ENCODE measurements at places on chromosomes 3 and 15.

- DNase-seq = no peak
Measured at GRCh38 chr3:127647845-127648204, 18.8 kb downstream of the PODXL2 start.

GRCh38 chr3:32113566-32113965, 7.1 kb downstream of the GPD1L start:
- DNase-seq = no peak

- no peak for DNase-seq
Measured at GRCh38 chr15:91521996-91522395, 331.5 kb upstream of the SLCO3A1 start.

DNA sequence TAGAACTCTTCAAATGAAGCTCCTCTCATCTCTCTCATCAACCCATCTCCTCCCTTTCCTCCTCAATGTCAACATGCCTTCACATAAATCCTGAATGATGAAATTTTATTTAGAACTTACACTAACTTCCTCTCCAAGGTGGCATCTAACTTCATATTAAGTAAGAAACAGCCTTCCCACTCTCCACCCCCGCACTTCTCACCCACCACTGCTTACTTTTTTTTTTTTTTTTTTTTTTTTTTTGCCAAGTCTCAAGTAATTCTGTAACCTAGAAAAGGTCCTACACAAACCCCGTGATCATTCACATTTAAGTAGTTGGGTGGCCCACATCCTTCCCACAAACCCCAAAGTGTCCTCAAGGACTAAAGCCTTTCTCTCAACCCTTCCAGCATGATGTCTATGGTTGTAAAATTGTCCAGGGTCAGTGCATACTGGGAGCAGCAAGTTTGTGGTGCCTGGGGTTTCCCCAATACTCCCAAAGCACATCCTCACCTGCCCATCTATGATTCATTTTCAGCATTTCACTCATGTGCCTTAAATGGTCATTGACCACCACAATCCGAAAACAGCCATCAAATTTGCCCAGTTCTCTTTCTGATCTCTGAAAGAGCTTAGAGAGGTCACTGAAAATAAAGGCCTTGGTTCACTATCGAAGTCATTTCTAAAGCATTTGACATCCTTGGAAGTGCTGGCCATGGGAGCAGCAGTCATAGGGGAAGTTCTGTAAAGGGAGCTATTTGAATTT, 47.2 kb downstream of the CD86 start:
- no peak for DNase-seq

DNA sequence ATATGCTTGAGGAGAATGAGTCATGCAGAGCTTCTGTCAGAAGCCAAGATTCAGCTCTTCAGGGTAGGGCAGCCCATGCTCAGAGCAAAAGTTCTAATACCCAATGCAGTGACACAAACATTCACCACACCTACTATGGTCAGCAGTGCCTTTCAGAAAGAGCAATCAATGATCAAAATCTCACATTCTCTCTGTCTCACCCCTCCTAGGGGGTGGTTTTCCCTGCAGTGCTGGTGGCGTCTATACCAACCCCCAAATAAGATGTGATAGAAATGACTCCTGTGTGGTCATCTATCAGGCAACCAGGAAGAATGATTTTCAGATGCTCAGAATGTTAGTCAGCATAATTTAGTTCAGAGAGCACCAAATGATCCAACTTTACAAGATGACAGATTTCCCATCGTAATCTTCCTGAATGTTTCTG, 385.3 kb downstream of the NTRK3 start:
- no peak for DNase-seq

DNA sequence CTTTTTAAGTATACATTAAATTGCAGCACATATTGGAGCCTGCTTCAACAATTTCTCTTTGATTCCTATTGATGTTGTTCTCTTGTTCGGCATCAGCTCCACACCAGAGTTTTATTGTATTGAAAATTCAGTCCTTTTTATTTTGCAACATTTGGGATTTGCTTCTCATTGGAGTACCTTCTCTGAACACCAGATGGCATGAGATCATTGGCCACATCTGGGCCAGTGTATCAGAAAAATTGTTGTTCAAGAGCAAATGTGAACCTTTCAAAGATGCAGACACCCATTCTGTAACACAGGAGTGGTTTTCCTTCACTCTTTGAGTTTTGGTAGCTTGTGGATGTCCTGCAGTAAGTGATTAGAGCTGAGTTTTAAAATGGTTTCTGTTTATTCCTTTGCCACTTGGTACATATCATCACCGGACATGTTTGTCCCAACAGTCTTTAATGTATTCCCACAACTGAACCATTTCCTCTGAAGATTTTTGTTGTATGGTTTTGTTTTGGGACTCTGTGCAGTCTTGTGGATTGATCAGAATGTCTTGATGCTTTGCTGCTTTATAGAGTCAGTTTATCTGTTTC, 96.1 kb downstream of the MCTP2 start:
- DNase-seq = no peak

DNA sequence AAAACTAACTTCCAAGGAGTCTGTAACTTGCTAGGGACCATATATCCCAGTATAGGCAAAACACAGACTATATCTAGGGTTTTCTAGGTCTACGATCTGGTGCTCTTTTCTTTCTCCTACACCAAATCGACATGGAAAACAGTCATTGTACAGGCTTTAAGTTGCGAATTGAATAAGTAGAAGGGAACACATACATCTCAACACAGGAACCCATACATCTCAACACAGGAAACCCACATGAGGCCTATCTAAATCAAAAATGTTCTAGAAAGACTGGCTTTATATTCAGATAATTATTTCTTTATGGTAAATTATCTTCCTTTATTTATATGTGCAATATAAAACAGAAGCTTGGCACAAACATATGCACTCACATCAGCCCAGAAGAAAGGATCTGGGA, 126.6 kb downstream of the ADAM10 start:
- DNase-seq = no peak

- no peak for DNase-seq
Measured at GRCh38 chr15:35624881-35625280, 78.9 kb upstream of the DPH6 start.

DNA sequence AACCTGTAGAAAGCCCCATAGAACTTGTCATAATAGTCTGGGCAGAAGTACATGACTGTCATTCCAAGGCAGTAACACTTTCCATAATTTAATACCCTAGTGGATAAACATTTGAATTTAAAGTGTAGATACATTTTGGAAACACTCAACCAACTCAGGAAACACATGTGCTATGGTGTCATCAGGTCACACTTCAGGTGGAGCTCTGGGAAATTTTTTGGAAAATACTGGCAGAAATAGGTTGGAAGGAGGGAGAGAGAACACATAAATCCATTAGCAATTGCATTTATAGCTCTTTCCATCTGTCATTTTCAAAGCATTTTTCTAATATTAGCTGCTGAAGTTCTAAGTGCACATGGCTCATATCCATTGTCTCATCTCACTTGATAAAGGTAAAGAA, 135.7 kb downstream of the MEIS2 start:
- peak; percentile 21 for DNase-seq

Data from putamen (tissue), 1 donor.